ENCODE measurements at places on chromosomes 5 and 9.

DNA sequence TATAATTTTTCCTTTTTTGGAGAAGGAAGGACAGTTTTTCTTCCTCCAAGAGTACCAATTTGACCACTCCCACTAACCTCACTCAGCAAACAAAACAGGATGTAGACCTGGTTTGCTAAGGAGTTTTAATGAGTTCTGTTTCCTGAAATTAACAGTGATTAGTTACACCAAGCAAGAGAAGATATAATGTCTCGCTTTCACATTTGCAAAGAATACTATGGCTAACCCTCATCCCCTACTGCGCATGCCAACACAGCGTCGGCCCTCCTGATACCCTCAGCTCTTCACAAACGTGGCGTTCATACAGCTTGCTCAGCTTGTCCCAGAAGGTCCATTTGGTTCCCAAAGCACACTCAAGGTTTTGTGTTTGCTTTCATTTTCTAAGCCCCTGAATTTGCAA is 41.9 kb upstream of the IPPK start:
- DNase-seq = no peak

- no peak for DNase-seq
Observed at GRCh38 chr9:111828193-111828592, 33.5 kb upstream of the SHOC1 start.

DNA sequence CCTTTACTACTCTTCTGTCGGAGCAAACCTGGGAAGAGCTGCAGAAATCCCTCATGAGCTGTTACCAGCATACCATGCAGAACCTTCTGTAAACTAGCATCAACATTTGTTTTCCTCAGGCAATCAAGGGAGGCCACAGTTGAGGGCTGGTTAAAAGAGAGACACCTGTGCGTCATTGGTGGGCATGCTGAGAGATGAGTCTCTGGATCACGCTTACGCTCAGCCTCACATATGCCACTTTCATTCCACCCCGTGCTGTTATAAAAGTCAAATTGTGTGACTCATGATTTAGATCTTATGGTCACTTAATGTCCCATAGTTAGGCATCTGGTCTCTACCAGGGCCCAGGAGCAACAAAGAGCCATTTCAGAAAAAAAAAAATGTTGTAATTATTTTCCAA is 18.1 kb upstream of the ICE1 start:
- no peak for DNase-seq

DNA sequence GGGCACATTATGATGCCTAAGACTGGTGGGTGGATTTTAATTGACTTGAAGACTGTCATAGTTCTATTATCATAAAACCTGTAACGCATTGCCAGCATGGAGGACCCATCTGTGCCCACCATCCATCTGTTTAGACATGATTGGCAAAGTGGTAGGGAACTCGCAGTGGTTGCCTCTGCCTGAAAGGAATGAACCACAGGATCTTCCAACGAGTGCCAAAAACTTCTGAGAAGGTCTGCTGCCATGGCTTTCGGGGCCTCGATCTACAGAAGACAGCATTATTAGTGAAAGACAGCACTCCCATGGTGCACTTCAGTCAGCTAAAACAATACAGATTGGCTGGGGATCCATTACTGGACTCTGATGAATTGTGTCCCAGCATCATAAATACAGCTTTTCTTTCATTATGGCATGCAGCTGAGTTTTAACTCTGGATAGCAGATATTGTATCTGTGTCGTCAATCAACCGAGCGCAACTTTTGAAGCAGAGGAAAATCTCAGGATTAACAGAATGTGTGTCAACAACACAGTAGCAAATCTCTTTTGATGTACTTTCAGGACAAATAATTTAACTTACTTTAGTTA is 74.3 kb downstream of the ZDHHC21 start:
- no peak for DNase-seq

GRCh38 chr9:134172198-134173126 is 8.1 kb upstream of the RNU6ATAC start:
- no peak for DNase-seq
